SK-N-SH (cell line): ENCODE measurements at places on chromosomes 6 and 20.

DNA sequence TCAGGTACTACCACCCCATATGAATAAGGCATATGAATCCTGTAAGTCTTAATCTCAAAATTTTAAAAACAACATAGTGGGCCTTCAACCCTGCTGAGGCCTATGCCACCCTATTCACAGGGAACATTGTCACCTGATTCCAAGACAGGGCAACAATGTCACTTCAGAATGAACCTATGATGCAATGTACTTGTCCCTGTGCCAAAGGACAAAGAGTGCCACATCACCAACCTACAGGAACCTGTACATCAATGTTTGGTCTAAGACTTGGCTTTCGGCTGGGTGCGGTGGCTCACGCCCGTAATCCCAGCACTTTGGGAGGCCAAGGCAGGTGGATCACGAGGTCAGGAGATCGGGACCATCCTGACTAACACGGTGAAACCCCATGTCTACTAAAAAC lies 318.5 kb upstream of the JARID2 start:
- DNase-seq = no peak

DNA sequence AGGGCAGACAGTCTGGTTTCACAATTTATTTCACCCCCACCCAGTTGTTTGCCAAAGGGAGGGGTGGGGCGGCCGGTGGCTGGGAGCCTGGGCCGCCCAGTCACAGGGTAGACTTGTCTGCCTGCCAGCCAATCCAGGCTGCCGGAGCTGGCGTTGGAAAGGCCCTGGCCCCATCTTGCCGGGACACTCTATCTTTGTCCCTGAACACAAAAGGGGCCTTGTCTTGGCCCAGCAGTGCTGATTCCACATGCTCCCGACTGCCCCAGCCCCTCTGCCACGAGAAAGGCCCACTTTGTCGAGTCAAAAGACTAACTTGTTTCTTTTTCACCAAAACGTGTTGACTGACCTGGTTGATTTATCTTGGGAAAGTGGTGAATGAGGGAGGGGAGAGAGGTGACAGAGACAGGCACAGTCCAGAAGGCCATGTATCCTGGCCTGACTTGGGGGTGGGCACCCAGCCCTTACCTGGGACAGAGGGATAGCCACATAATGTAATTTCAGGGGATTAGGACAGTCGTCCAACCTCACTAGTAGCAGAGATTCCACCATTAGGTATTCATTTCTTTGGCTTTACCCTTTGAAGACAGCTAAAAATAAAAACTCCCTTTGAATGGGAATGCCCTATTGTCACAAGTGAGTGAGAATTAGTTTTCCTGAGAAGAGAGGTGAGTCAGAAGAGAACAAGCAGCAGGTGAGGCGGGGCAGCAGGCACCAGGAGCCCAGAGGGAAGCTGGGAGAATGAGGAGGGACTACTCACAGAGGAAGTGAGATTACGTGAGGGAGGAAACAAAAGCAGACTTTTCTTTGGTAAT lies 67.0 kb upstream of the SIRPA start:
- no peak for DNase-seq

DNA sequence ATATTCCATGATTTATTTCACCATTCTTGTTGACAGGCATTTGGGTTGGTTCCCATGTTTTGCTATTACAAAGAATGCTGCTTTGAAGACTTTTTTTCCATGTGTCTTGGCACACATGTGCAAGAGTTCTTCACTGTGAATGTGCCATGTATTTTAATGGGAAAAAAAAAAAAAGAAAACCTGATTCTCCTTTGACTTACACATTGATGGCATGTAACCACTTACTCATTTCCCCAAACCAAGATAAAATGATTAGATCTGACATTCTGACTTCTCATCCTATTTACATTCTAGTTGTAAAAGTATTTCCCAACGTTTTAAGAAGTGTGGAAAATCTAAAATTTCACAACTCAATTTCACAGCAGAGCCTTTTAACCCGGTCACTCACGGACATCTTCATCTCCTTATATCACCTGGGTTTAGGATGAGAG lies 4.4 kb downstream of the CAP2 start:
- no peak for DNase-seq

DNA sequence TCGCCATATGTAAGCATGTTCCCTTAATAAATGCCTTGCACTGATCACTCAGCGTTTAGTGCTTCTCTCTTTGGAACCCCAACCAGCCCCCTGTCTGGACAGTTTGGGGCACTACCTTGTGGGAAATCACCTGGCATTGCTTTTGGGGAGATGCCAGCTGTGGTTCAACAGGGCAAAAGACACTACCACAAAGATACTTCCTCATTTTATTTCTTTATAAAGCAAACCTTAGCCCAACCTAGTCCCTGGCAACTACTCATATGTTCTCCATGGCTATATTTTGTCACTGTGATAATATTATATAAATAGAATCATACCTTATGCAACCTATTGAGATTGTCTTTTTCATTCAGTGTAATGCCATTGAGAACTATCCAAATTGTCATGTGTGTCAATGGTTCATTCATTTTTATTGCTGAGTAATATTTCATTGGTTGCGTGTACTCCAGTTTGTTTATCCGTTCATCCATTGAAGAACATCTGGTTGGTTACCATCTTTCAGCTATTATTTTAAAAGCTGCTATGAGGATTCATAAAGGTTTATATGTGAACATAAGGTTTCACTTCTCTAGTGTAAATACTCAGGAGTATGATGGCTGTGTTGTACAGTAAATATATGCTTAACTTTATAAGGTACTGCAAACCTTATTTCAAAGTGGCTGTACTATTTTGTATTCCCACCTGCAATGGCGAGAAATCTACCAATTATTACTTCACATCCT lies 114.8 kb downstream of the MOXD1 start:
- no peak for DNase-seq

- DNase-seq = no peak
Observed at GRCh38 chr20:35020108-35020928, 64.7 kb downstream of the MYH7B start.
